ENCODE measurements at places on chromosomes 6 and 20.

- DNase-seq: no peak
Measured at GRCh38 chr6:34864007-34864406, 23.8 kb downstream of the TAF11 start.

- DNase-seq: no peak
Measured at GRCh38 chr6:111874025-111874415, 768 bp upstream of the FYN start.

GRCh38 chr6:132101535-132101934, 150.4 kb upstream of the CCN2 start:
- DNase-seq: no peak

DNA sequence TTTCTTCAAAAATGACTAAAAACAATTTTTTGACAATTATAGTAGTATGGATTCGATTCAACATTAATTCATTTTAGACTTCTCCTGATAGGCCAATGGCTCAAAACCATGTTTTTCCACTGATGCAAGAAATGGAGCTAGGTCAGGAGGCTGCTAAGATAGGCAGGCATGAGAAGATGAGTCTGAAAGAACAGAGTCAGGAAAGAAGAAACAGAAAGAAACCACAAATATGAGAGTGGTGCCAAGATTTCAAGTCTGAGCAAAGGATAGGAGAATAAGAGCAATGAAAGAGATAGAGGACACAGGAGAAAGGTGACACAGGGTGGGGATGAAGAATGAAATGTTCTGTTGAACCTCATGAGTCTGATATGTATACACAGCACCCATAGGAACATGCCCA, 112.2 kb downstream of the TASP1 start:
- DNase-seq: no peak

GRCh38 chr6:168942646-168943045, 311.0 kb downstream of the THBS2 start:
- DNase-seq: no peak

- no peak for DNase-seq
Measured at GRCh38 chr6:56725254-56725653, 82.6 kb upstream of the DST start.

- DNase-seq: no peak
Measured at GRCh38 chr6:43246301-43247113, 3.2 kb downstream of the TTBK1 start.

- no peak for DNase-seq
Measured at GRCh38 chr20:50815162-50815989, 20.5 kb downstream of the BCAS4 start.

GRCh38 chr6:136511397-136511796, 38.8 kb downstream of the MAP7 start:
- DNase-seq: no peak

DNA sequence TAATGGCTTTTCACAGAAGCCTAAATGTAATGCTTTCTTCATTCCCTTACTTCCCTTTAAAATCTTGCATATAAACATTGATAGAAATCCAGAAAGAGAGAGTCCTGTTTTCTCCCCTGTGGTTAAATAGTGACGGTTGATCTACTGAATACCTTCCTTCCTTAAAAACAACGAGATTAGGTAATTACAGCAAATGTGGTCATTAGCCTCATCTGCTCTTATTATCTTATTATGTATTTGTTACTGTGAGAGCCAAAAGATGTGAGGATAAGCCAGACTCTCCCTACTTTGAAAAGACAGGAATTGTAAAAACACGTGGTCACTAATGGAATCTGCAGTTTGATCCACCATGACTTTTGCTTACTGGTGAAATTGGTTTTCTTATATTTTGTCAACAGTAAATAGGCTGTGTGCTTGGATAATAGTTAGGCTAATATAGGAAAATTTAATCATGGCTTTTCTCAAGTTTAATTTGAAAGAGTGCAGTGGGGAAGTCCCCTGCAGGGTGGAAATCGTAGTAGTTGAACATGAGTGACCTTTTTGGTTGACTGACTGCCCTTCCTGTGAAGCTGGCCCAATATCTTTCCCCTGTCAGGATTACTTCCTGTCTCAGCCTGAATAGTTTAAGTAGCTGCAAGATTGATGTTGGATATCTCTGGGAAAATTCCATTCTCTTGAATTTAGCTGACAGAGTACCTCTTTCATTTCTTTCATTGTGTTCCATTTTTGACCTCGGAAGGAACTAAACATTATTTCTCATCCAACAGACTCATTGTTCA, 62.8 kb downstream of the JARID2 start:
- no peak for DNase-seq

- no peak for DNase-seq
Measured at GRCh38 chr20:63216849-63217471, 1.0 kb upstream of the YTHDF1 start.

DNA sequence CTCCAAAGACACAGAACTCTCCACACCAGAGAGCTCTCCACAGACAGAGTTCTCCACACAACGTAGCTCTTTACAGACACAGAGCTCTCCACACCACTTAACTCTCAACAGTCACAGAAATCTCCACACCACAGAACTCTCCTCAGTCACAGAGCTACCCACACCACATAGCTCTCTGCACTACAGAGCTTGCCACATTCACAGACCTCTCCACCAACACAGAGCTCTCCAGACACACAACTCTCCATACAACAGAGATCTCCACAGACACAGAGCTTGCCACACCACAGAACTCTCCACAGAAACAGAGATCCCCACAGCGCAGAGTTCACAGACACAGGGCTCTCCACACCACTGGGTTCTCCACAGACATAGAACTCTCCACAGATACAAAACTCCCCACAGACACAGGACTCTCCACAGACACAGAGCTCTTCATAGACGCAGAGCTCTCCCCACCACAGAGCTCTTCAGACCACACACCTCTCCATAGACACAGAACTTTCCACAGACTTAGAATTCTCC, 52.5 kb downstream of the ERMARD start:
- no peak for DNase-seq

DNA sequence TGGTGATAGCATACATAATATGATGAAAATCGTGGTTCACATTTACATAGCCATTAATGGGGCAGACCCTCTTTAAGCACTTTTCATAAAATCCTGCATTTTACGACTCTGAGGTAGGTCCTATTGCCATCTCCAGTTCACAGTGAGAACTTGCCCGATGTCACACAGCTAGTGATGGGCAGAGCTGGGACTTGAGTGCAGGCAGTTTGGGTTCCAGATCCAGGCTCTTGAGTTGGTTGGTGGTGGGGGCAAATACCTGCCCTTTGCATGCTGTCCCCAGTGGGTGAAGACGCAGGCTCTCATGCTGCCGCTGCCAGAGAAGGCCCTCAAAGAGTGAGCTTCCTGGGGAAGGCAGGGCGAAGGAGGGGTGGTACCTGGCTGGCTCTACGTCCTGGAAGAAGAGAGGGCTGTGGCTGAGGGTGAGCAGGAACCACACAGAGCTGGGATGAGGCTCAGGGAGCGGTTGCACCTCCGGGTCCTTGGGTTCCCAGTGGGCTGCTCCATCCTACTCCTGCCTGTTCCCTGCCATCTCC, 6.1 kb upstream of the BAK1 start:
- DNase-seq: no peak

DNA sequence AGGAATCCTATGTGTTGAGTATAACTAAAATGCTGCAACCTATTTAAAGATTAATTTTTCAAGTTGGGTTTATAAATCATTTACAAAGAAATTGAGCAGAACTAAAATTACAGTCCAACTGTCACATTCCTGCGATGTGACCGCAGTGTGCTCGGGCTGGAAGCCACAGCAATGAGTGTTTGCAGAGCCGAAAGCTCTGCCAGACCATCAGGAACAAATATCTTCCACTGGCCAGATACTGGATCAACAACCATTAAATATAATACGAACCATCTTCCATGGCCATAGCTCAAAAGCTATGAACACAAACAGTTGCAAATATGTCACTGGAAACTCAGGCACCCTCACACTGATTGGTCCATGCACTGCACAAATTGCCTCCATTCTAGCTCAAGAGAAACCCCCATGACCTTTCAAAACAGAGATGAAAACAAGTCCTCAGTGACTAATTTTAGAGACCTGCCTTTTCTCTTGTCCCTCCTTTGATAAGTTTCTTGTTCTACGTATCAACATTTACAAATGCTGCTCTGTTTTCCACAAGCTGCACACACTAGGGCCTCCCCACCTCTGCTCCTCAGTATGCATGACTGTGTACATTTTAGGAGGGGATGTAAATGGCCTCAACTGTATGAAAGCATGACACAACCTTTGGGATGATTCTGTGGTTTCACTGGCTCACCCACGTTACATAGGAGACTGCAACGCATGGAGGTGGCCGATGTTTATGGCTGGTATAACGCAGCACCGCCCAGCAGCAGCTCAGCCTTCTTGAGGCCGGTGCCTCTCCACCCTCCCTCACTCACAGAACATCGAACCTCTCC, 171.7 kb downstream of the WDR27 start:
- DNase-seq: no peak
